Activated CD8-positive, alpha-beta memory T cell treated with anti-CD3 and anti-CD28 coated beads for 1 hour (primary cell): ENCODE measurements at places on chromosomes 1 and 21.

- no peak for DNase-seq
Observed at GRCh38 chr1:87588495-87588894, 259.8 kb downstream of the LMO4 start.

GRCh38 chr1:18285538-18285924 lies 177.9 kb downstream of the IGSF21 start:
- no peak for DNase-seq

GRCh38 chr1:67677930-67678329 lies 7.1 kb upstream of the GADD45A start:
- DNase-seq, result no peak

- DNase-seq, result no peak
Observed at GRCh38 chr21:44353191-44353970, at the start of gene TRPM2. TRPM2 (plus strand) TSS chr21:44353621; CDS start chr21:44353701, 80 bp downstream.

DNA sequence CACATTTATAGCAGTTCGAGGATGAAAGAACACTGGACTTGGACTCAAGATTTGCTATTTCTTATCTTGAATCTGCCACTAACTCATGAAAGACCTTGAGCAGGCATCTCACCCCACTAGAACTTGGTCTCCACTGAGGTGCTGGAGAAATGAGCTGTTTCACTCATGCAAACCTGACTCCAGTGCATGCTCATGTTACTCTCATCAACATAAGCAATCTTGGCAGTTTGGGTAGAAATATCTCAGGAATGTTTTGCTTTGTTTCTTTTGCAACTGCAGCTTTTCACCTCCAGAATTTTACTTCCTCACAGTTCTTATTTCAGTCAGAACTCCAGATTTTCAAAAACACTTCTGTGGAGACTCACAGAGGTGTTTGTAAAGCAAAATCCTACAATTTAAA lies 46.2 kb upstream of the DAB1 start:
- DNase-seq, result no peak

DNA sequence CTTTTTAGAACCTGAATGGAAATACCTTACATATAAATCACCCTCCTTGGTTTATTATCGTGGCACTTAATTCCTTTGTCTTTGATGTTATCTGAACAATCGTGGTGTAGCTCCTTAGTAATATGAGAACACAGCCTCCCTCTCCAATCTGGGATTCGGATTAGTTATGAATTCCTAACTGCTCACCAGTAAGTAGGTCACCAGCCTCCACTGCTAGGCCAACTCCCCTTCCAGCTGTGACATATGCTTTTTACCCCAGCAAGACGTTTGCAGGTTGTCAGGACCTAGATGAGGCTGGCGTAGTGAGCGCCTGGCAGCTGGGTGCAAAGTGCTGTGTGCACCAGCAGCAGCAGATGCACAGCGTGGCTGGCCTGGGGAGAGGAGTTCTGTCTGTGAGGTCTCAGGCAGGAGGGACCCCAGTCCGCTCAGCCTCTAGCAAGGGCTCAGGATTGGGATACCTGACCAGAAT lies 38.2 kb downstream of the NTPCR start:
- DNase-seq, result no peak

GRCh38 chr1:164560121-164560541 lies 1.1 kb downstream of the PBX1 start:
- no peak for DNase-seq

GRCh38 chr1:23589585-23589986 lies 30.3 kb upstream of the ID3 start:
- DNase-seq, result no peak

GRCh38 chr1:248755517-248755916 lies at the start of gene LYPD8:
LYPD8 (minus strand) TSS chr1:248755759; CDS start chr1:248751081, 4,678 bp downstream.
- no peak for DNase-seq

GRCh38 chr1:179094818-179095217 lies 12.9 kb downstream of the TOR3A start:
- no peak for DNase-seq

DNA sequence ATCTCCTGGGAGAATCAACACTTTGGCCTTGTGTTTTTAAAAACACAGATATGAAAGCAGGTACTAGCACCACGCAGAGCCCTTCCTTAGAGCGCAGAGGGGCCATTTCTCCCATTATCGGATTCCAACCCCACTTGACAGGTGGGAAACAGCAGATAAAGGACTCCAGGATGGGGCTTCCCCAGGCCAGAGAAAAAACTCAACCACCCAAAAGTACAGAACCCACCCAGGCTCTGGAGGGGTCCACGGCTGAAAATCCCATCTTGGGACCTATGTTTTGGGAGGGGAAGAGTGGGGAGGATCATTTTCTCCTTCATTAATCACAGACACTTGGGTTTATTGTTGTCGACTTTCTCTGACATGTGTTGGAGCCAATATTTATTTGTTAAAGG lies 27.1 kb upstream of the COL18A1 start:
- no peak for DNase-seq

- DNase-seq, result no peak
Observed at GRCh38 chr21:38810826-38811164, 5.1 kb downstream of the ETS2 start.

- no peak for DNase-seq
Observed at GRCh38 chr1:246492611-246493245, 14.4 kb downstream of the SMYD3 start.

DNA sequence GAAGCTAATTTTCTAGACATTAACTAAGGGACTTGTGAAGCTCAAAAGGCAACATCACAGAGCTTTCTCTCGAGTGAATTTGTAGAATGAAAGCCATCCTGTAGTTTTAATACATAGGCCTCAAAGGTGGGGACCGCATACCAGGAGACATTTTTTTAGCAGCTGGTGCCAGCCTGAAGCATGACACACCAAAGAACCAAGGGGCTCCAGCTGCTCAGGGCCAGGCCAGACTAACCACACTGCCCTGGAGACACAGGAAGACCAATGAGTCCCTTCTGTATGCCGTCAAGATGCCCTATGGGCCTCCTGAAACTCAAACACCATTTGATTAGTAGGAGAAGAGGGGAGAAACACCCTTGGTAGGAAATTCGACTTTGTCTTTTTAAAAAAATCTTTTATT lies 113.9 kb upstream of the CACNA1E start:
- DNase-seq, result no peak

- DNase-seq, result no peak
Observed at GRCh38 chr1:110710314-110710713, 35.6 kb upstream of the KCNA3 start.

DNA sequence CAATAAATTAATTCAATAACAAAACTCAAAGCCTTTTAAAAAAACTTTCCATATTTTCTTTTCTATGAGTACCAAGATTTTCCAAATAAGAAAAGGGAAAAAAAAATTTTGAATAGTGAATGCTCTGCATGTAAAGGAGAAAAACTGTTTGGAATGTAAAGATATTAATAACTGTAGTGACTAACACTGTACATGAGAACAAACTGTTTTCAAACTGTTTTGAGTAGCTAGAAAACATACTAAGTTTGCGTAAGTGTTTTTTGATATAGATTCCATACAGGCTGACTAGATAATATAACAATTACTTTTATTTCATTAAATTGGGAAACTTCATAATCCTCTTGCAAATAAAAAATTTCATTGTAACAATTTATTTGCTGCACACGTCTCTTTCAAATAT lies 150.5 kb downstream of the DPYD start:
- DNase-seq, result no peak

DNA sequence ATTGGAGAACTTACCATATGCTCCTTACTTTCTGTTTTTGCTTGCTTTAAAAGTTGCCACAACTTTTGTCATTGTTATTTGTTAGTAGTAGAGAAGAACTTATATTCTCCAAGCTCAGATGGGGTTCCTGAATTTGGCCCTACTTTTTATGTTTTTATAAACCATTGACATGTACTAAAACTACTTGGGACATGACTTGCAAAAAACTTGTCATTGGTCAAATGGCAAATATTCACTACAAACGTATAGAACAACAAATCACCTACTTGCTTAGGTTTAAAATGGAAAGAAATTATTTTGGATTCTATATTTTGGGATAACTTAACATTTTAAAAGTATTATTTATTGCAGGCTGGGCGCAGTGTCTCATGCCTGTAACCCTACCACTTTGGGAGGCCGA lies 32.7 kb downstream of the PIGP start:
- DNase-seq, result no peak

DNA sequence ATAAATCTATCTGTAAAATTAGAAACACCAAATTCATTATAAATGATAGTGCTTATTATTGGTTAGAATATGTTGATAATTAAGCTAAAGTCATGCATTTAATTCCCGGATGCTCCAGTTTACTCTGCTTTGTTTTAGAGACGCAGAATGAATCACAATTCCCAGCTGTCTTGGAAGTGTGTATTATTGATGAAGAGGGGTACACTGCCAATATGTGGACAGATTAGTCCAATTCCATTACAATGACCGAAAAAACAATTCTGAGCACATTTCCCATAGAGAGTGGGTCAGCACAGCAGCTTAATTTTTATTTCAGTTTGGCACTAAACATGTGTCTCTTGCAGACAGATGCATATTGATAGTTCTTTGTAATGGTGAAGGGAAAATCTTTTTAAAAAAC lies 146.7 kb downstream of the KCNT2 start:
- DNase-seq, result no peak

- no peak for DNase-seq
Observed at GRCh38 chr1:113605146-113605545, 154.1 kb downstream of the PHTF1 start.

- no peak for DNase-seq
Observed at GRCh38 chr1:63847308-63847910, 73.6 kb downstream of the ROR1 start.

DNA sequence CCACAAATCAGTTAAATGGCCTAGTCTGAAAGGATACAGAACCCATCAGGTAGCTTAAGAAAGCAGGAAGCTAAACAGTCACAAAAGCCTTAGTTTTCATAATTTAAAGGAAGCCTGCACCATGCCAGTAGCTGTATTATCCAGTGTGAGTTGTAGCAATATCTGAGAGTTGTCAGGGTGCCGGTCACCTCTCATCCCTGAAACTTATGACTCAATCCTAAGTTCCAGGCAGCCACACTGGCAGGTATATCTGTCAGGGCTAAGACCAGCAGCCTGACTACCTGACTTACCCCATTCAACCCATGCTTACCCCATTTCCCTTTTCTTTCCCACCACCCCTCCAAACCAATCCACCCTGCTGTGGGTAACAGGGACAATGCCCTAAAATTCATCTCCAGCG lies 37.8 kb upstream of the LPAR3 start:
- no peak for DNase-seq

DNA sequence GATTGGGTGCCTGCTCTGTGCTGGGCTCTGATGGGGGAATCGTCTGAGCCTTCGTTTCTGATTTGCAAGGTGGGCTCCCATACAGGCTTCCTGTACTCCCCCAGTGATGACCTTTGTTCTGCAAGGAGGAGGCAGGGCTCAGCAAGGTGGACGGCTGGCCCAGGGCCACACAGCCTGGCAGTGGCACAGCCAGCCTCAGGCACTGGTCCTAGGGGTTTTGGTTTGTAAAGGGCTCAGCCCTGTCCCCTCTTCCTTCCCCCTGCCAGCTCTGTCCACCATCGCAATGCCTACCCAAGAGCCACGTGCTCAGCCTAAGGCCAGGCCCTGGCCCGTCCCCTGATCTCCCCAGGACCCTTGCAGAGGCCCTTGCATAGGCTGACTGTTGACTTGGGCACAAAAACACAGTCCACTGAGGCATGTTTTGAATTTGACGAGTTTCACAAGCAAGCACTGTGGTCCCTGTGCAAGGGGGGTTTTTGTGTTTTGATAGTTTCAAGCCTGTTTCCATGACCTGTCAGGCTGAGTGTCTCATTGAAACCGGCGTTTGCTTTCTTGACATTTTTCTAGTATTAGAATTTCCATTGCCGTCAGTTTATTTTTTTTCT lies 39.5 kb upstream of the TNFRSF1B start:
- DNase-seq, result no peak

DNA sequence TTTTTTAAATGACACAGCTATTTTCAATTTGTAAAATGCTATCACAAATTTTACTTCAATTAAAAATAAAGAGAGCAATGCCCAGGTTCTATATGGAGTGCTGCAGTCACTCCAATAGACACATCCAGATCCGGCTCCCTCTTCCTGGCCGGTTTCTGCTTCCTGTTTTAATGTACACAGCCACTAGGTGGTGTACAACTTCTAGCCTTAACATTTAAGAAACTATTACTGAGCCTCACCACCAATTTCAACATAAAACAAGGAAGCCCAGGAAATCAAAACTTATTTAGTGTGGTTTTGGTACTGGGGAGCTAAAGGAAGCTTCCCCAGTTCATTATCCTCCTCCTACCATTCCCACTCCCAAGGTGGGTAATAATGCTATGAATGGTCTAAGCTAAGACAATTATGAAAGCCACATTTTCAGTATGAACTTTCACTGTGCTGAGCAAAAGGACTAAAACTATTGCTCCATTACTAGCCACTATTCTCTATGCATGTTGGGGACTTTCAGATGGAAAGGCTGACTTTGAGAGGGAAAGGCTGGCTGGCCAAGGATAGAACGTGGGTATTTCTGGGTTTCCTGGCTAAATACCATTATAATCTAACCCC lies 25.5 kb upstream of the MTMR11 start:
- no peak for DNase-seq

GRCh38 chr1:9112961-9113880 lies 15.7 kb downstream of the GPR157 start:
- no peak for DNase-seq

- DNase-seq, result no peak
Observed at GRCh38 chr21:23402929-23403520, 2204.3 kb downstream of the MRPL39 start.

DNA sequence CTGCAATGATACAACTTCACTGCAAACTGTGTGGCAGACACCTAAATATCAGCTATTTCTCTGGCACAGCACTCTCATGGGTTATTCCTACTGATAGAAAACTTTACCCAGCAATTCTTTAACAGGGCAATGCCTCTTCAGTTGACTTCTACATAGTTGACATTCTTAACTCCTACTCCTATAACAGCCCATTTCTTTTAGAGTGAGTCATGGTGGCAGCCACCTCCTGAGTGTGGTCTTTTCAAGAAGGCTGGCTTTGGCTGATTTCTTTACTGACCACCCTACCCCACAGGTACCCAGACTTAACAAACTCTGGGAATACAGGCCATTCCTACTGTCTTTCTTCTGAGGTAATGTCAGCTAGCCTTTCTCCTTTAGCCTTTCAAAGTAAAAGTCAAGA lies 805.8 kb upstream of the ADGRL2 start:
- DNase-seq, result no peak
